ENCODE measurements at places on chromosomes 4 and X.

- DNase-seq: no peak
These were observed 310.4 kb downstream of the ZNF674 start for GRCh38 chrX:46234775-46235174.

- no peak for DNase-seq
These were observed 336.7 kb upstream of the GNPDA2 start for GRCh38 chr4:45062935-45063545.

GRCh38 chrX:106927700-106928099 is 7.5 kb downstream of the CLDN2 start:
- DNase-seq: no peak

DNA sequence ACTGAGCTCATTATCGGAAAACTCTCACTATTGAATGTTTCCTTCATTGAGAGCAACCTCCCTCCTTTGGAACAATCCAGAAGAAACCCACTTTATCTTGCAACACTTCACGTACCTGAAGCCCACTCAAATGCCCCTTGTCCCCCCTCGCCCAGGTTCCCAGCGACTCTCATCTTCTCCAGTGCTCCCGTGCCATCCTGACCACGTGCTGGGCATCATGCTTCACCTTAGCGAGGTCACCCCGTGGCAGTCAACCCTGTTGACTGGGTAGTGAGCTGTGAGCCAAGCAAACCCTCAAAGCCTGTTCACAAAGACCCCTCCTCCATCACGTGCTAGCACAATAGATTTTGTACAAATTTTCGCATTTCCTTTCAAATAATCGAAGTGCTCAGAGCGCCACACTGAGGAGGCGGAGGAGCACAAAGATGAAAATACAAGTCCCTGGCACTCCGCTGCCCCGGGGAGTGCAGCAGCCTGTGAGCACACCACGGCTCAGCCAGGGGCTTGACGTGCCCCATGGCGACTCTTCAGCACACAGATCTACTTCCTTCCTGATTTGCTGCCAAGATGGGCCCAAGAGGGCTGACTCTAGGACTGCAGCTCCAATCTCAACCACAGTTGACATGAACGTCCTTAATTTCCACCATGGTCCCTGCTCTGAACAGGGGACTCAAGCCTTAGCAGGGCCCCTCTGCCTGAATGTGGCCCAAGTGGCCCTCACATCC is 15.6 kb downstream of the PDZD4 start:
- no peak for DNase-seq

DNA sequence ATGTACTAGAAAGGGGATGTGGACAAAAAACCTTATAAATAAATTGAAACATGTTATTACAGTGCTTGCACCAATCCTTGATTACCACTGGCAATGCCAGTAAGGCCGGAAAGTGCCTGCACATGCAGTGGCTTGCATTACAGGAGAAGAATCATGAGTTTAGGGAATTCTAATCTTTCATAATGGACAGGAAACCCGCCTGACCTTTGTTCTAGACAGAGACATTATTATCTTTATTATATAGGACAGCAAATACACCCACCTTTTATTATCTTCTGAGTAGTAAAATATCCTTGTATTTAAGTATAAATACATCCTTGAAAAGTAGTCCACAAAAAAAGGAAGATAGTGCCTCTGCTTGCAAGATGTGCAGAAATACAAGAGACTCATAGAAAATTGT is 379.9 kb upstream of the LCORL start:
- no peak for DNase-seq

DNA sequence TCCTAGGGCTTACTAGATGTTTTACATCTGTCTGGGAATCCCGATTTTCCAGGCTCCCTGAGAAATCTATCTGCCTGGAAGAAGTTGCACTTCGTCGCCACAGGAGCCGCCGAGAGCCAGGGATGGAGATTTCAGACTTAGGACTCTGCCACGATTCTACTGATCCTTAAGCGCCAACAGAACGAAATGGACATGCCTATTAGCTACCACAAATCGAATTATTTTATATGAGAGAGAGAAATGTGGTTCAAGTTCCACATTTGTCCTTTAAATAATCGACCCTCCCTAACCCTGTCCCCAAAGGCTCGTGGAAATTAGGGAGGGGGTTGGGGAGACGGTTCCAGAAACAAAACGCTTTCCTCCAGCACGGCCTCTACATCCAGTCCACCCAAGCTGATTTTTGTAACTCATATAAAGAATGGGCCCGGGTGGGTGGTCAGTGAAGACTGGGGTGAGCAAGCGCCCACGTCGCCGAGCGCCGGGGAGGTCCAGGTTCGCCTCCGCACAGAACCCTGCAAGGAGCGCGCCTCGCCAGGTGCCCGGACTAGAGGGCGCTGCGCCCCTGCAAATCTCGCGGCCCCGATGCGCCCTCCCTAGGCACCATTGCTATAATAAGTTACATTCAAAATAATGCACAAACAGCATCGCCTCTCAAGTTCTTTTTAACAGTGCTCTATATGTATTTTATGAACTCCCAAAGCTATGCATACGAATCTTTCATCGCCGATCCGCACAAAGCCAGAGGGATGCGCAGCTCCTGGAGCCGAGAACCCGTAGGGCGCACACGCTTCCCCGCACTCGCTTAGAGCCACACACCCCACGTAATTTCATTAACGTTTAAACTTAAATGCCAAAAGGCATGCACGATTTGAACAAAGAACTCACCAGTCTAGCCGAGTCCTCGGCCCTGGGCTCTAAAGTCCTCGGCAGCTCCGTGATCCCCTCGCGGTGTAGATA is 2.1 kb upstream of the FAT1 start:
- DNase-seq: no peak

DNA sequence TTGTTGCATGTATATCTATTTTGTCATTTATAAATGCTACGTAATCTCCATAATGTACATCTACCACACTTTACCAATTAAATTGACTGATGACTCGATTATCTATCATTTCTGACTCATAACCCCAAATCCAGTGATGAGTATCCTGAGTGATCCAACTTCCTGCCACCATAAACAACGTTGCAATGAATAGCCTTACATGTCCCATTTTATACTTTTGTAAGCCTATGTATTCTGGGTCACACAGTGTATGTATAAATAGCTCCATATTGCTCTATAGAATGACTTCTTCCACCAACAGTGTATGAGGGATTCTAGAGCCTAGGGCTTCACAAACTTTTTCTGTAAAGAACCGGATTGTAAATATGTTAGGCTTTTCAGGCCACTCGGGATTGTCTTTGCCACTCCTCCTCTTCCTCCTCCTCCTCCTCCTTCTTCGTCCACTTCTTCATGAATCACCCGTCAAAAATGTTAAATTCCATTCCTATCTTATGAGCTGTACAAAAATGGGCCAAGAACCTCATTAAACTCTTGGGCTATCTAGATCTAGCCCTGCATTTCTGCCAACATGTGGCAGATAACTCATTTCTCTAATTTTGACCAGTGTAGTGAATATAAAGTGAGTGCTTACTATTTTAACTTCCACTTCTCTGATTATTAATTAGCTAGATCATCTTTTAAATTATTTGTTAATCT is 672.2 kb upstream of the AMOT start:
- DNase-seq: peak; percentile 50

DNA sequence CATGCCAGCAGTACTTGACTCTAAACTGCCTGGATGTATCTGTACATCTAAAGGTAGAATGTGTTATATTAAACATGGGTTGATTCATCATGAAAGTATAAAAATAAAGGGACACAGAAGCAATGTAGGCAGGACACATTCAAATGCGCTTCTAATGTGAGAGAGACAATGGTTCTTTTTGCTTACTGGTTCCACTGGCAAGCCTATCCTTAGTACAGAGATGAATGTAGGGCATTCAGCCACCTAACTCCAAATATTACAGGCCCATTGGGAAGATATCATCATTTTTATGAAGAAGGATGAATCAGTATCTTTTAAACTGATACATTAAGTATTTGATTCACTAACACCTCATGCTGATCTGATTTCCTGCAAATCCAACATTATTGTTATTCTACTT is 18.0 kb downstream of the CDKL2 start:
- DNase-seq: no peak

Measured in HS-27A (cell line).